Stimulated activated CD4-positive, alpha-beta T cell treated with anti-CD3 and anti-CD28 coated beads, Interleukin-1b, Interleukin-23, amount 100 ng/mL, for 48 hours (primary cell): ENCODE measurements at places on chromosomes 11 and 22.
A peak's percentile ranks its signal among the peaks of the same experiment; 100 is the strongest.

DNA sequence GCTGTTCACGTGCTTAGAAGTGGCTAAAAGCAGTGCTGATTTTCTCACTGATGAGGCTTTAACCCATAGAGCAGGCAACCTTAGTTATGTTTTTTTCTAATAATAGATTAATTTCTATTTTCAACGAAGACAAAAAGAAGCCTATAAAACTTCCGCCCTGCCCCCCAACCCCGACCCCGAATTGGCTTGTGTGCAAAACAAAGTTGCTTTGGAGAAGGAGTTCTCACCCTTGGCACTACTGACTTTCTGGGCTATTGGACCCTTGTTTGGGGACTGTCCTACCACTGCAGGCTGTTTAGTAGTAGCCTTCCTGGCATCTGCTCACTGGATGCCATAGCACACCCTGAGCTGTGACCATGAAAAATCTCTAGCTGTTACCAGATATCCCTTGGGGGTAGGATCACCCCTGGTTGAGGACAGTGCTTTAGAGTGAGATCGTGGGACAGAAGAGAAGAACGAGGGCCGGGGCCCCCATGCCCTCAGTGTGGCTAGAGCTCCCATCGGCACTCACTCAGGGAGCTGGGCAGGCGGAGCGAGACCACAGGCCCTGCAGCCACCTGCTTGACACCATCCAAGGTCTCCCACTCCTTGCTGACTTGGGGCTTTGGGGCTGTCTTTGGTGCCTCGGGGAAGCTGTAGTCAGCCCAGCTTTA is 16.9 kb downstream of the SLC37A2 start:
- no peak for DNase-seq

DNA sequence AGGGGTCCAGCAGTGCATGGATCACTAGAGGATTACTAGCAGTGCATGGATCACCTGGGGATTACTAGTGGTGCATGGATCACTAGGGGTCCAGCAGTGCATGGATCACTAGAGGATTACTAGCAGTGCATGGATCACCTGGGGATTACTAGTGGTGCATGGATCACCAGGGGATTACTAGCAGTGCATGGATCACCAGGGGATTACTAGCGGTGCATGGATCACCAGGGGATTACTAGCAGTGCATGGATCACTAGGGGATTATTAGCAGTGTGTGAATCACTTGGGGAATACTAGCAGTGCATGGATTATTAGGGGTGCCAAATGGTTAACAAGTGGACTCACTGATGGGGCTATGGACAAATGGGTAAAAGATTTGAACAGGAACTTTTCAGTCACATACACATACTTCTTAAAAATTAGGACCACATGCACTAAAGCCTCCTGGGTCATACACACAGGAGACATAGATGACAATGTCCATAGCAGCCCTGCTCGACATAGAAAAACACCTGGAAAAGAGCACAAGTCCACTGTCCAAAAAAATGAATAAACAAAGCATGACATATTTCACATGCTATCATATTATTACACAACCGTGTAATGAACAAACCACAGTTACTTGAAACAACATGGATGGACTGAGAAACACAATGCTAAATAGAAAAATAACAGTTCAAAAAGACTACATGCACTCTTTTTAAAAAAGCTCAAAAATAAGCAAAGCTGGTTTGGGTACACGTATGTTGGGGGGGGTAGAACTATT is 109.8 kb downstream of the CD44 start:
- no peak for DNase-seq

DNA sequence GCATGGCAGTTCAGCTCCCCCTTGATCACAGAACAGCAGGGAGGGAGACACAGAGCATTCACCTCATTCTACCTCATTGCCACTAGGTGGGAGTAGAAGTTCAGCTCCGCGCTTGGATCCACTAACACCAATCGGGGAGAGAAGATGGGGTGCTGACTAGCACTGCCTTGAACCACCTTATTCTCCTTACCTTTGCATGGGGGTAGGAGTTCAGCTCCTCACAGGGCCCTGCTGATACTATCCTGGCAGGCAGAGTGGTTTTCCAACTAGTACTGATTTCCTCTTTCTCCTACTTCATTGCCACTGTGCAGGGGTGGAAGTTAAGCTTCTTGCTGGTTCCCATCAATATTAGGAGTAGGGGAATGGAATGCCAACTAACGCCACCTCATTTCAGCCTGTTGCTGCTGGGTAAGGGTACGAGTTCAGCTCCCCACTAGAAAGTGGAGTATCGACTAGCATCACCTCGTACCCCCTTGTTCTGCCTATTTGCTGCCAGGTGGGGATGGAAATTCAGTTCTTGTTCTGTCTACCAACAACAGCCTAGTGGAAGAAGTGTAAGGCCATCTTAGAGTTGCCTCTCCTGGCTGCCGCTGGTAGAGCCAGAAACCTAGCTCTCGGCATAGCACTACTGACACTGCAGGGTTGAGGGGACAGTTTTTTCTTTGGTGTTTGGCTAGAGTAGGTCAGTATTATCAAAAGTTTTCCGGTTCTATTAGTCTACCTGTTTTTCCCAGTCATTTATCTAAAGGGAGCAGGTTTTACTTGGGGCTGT is 550.9 kb upstream of the CCDC90B start:
- DNase-seq: peak; percentile 5

- DNase-seq: peak; percentile 5
These were observed at the start of gene DLG2 for GRCh38 chr11:85627332-85627997. Gene DLG2 (minus strand): TSS chr11:85627344.

- peak; percentile 71 for DNase-seq
These were observed 1.2 kb downstream of the ROM1 start for GRCh38 chr11:62614275-62614674.
